HuH-7 (cell line): ENCODE measurements at places on chromosomes 4 and X.

DNA sequence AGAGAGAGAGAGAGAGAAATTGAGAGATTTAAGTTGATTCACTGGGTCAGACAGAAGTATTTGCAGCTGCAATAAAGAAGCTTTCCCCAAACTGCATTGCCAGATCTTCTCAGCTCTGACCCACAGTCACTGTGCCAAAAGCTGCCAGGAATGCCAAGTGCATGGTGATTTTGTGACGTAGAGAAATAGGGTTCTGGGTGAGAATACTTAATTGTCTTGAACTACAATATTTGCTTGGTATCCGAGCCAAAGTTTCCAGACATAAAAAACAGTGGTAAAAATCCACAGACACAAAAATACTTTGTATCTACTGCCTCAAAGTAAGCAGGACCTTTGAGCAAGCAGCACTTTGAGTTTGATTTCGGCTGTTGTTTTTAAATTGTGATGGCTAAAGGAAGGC, 331.1 kb downstream of the GRID2 start:
- DNase-seq: no peak

GRCh38 chr4:38105475-38106220, 145.4 kb downstream of the PTTG2 start:
- DNase-seq: no peak

- no peak for DNase-seq
These were observed 46.9 kb downstream of the MTM1 start for GRCh38 chrX:150615356-150615755.

DNA sequence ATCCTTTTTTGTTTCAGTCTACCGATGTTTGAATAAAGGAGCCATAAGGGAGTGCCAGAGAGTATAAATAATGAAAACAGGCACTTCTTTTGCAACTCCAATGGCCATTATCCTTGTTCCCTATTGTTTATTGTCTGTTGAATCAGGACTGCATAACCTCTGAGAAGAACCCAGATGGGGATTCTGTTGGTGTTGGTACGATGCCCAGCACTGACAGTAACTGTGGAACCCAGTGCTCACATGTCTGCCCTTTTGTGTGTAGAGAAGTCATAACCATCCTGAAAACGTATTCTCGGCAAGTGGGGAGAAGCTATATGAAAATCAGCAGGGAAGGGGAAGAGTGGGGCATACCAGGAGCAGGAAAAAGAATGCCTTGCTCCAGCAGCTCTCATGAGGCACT, 195.1 kb upstream of the EDNRA start:
- no peak for DNase-seq

GRCh38 chr4:85805891-85806290, 330.9 kb downstream of the ARHGAP24 start:
- no peak for DNase-seq

- DNase-seq: no peak
These were observed 276.3 kb upstream of the GALNT7 start for GRCh38 chr4:172892300-172892699.

- DNase-seq: no peak
These were observed 47.2 kb downstream of the MAP7D3 start for GRCh38 chrX:136203951-136204350.

- no peak for DNase-seq
These were observed 1.5 kb upstream of the DIPK2B start for GRCh38 chrX:45202171-45202570.

GRCh38 chrX:104833401-104833800, 267.4 kb downstream of the IL1RAPL2 start:
- DNase-seq: no peak

DNA sequence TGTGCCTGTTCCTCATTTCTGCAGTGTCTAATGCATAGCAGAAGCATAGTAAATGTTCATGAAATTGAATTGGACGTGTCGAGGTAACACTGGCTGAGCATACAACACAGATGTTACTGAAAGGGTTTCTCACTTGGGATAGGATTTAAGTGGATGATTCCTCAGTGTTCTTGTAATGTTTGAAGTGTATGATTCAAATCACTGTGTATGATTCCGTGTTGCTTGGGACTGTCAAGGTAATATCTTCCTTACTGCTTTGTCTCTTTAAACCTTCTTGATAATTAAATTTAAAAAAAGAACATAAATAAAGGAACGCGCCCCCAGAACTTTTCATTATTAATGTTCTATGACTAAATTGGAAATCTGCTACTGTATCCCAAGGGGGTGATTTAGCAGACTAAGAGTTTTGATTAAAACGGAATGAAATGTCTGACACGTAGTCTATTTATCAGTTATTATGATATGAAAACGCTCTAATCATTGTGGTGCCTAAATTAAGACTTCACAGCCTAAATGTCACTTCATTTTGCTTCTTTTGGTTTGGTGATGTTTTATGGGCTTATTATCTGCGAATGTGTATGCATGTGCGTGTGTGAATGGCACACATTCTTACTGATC, 696.9 kb upstream of the EPHA5 start:
- no peak for DNase-seq

DNA sequence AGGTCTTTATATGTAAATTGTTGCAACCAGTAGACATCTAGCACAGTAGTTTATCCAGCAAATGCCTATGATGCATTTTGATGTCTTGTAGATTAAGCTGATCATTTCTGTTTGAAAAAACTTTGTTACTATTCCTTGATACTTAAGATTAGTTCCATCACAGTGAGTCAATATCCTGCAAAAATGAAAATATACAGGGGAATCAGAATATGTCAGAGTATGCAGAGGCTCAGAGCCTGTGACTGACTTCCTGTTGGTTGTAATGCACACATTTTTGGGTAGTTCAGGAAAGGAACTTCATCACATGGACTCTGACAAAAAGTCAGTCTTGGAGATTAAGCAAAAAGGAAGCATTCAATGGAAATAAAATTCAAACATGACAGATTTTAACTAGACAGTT, 815.5 kb downstream of the FAT4 start:
- no peak for DNase-seq

DNA sequence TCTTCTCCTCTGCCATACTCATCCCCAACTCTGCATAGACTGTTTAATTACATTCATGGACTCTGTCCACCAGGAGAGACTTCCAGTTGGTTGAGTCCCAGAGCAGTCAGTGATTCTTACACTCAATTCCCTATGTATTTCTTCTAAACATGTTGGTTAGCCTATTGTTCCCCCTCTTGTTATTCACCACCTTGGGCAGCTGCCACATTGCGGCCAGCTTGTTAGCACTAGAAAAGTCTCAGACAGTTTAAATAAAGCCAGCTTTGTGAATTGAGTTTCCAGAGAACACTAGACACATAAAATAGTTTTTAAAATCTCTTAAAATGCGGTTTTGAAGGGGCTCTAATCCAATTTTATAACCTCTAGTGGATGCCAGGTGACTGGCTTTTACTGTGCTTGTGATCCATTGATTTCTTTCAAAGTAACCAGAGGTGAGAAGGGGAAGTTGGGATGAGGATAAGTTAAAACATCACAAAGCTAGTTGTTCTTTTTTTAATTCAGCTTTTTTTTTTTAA, 827.7 kb downstream of the FSTL5 start:
- DNase-seq: no peak

GRCh38 chrX:84735025-84735424, 232.8 kb upstream of the HDX start:
- DNase-seq: no peak

GRCh38 chrX:21813612-21814368, 25.6 kb upstream of the MBTPS2 start:
- no peak for DNase-seq

DNA sequence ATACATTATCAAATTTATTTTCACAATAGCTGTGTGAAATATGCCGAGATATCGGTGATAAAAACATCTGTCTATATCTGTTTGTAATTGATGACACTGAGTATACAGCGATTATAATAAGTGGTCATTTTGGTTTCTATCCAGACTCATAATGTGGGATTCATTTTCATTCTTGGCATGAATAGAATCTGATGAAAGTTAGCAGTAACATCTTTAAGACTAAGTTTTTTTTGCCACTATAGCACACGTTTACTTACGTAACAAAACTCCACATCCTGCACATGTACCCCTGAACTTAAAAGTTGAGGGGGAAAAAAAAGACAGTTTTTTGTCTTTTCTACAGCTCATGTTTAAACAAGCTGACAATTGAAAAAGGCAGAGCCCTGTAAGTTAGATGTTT, 86.4 kb downstream of the PPA2 start:
- DNase-seq: no peak

DNA sequence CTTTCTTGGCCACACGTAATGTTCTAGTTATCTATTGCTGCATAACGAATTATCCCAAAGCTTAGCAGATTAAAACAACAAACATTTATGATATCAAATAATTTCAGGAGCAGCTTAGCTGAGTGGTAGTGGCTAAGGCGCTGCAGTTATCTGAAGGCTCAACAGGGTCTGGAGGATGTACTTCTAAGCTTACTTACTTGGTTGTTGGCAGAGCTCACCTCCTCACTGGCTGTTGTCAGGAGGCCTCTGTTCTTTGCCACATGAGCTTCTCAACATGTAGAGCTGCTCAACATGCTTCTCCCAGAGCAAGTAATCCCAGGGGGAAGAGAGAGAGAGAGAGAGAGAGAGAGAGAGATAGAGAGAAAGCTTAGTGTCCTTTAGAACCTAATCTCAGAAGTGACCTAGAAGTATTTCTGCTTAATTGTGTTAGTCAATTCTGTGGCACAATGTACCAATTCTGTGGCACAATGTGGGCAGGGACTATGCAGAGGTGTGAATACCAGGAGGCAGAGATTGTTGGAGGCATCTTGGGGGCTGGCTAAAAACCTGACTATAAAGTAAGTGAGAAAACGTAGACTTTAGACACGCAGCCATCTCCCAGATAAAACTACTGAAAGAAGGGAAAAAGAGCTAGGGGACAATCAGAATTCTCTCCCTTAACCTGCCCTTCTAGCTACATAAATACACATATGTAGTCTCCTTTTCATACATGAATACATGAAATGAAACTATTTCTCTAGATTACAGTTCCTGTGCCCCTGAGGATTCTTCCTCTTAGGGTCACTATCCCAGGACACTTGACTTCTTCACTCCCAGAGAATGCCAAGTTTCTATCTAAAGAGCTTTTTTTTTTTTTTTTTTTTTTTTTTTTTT, 40.2 kb downstream of the HOPX start:
- DNase-seq: no peak

GRCh38 chrX:50805276-50805675, 8.7 kb downstream of the SHROOM4 start:
- no peak for DNase-seq

DNA sequence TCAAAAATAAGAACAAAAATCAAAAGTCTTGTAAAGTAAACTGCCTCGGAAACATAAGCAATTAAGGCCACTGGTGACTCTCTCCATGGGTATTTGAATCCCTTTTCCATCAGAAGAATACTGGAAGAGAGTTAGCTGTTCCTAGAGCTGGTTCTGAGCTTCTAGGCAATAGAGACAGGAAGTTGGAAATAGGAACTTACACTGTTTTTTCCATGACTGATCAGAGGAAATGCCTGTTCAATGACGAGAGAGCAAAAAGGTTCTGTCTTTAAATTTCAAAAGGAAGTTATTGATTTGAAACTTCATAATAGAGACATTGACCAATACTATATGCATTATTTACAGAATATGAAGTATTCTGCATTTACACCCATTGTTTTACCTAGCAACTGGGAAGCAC, 503.5 kb upstream of the ARX start:
- DNase-seq: no peak

DNA sequence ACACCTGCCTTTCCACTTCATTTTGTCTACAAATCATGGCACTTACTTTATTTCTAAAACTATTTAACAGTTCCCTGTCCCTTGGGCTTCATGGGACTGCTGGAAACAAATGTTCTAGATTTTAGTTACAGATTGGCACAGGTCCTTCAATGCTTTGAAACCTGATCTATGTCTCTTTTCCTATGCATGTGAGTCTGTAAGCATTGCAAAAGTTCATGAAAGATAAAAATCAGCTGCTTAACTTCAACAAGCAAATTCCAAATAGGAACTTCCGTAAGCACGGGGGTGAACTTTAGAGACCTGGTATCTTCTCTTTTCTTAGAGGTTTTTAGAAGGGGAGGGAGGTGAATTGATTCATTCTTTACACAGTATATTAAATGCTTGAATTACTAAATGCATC, 9.5 kb downstream of the LGI2 start:
- DNase-seq: peak; percentile 55

GRCh38 chr4:89549907-89550306, 242.3 kb upstream of the GPRIN3 start:
- no peak for DNase-seq

GRCh38 chr4:127631420-127631819, 1.3 kb upstream of the INTU start:
- DNase-seq: no peak
